ENCODE measurements at places on chromosomes 1 and 21.

DNA sequence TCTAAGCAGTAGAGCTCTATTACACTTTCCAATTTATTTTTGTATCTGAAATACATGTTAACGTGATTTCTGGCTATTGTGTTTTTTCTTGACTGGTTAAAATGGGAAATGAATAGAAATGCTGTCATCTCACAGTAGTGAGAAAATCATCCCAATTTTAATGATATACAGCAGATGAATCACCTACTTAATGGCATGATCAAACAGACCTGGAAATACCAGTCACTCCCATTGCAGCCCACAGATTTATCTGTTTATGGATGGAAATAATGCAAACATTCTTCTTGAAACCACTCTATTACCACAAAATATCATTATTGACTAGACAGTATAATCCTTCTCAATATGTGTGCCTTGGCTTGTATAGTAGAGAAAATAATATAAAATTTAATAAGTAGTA lies 497.8 kb upstream of the ADAMTS5 start:
- no peak for DNase-seq

DNA sequence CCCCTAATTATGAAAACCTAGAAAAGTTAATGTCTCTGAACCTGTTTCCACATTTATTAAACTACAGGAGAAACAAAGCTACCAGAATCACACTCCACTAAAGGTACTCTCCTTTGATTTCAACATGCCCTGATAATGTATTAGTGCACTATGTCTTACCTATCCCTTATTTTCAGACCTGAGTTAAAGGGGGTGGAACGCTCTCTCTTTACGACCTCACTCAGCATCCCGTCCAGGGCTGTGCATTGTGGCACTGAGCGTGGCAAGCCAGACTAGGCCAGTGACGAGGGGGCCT lies 678 bp downstream of the LSM10 start:
- no peak for DNase-seq

DNA sequence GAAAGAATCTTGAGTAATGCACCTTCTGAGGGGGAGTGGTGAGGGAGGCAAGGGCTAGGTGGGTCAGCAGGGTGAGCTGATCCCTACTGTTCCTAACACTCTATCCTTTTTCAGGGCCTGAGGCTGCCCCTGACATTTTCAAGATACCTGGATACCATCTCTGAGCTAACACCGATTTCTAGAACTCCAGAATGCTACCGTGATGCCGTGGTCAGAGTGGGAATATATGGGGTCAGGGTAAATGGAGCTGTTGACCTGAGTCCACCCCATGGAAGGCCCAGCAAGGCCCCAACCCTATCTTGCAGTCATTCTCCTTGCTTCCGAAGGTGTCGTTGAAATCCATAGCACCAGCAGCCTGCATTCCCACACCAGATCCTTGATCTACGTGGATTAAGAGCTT lies 18.0 kb upstream of the PTPRF start:
- no peak for DNase-seq

GRCh38 chr1:11324567-11325165 lies 51.7 kb downstream of the UBIAD1 start:
- DNase-seq, result no peak

DNA sequence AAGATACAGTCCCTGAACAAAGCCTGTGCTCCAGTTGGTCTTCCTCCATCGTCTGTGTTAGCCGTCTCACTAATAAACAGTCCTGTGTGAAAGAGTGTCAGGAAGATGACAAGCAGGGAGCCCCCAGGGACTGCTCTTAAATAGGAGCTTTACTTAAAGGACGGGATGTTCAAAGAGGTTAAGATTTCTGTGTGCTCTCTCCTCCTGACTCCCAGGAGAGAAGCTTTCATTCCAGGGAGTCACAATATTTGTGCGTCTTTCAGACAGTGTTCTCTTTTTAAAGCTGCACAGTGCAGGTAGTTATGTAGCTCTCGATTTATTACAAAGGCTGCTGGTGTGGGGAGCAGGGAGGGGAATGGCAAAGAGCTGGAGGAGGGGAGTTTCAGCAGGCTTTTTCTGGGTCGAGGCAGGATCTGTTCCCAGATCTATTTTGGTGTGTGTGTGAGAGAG lies 43.5 kb downstream of the STYXL2 start:
- no peak for DNase-seq

- no peak for DNase-seq
Measured at GRCh38 chr1:156163712-156164111, 10.3 kb downstream of the SEMA4A start.

- DNase-seq, result no peak
Measured at GRCh38 chr1:154937988-154938386, 1.5 kb upstream of the PMVK start.
